ENCODE measurements at places on chromosomes 12 and 14.

DNA sequence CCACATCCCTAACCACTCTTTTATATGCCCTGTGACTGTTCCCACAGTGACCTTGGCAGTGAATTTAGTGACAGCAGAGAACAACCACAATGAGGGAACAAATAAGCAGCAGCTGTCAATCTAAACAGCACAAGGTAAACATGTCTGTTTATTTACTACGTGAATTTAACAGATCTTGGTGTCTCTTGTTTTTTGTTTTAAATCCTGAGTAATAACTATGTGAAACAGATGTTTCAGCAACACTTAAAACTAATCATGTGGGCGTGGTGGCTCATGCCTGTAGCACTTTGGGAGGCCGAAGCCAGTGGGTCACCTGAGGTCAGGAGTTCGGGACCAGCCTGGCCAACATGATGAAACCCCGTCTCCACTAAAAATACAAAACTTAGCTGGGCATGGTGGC lies 17.0 kb upstream of the CFAP54 start:
- no peak for DNase-seq

- DNase-seq, result no peak
Measured at GRCh38 chr12:1740161-1740948, 49.5 kb downstream of the ADIPOR2 start.

- no peak for DNase-seq
Measured at GRCh38 chr12:103278329-103278728, 217.4 kb downstream of the C12orf42 start.

DNA sequence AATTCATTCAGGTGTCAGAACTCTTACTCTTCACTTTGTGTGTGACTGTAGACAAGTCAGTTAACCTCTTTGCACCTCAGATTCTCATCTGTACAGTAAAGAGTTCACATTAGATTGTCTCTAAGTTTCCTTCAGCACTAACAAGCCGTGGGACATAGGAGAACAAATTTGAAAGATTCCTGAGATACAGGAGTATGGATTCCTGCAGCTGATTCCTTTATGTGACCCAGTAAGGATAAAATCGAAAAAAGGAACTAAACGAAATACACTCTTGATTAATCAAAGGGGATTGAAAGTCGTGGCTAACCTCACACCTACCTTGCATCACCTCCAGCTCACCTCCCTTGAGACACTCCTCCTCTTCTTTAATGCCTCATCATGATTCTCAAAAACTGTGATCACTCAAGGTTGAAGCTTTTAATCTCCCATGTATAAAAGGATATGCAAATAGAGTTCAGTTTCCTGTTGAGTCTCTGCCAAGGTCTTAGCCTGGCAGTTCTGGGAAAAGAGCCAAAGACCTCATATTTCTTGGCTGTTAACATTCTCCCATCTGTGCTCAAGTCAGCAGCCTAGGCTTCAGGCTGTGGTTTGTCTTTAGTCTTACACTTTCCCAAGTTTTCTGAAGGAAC lies 156.6 kb downstream of the DAD1 start:
- DNase-seq, result no peak

- DNase-seq, result no peak
Measured at GRCh38 chr12:96117460-96117859, 76.7 kb upstream of the ELK3 start.

- no peak for DNase-seq
Measured at GRCh38 chr14:68439676-68440075, 353.2 kb downstream of the ZFP36L1 start.

Measured in left lobe of liver (tissue), 2 donors.